ENCODE measurements at places on chromosomes 2 and 18.

DNA sequence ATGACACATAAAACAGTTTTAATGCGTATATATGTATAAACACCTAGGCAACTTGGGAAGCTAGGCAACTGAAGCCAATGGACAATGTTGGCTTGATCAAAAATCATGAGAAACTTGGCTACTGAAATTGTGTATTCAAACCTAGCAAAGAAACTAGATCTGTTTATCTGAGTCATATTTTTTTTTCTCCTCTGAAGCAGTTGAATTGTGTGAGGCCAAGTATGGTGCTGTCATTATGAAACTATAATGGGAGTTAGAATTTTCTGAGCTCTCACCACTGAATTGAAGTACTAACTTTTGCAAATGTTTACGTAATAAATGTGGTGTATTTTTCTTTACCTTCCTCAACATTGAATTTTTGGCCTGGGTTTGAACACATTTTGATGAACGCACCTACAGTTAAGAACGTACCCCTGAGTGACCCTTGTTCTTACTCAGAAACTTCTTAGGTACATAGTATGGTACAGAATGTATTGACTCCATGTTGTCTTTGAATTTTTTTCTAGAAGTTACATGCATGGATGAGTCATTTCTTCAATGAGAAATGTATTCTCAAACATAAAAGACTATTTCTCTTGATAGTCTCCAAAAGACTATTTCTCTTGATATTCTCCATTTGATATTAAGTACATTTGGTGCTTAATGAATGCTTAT, 23.8 kb downstream of the CD28 start:
- no peak for DNase-seq

DNA sequence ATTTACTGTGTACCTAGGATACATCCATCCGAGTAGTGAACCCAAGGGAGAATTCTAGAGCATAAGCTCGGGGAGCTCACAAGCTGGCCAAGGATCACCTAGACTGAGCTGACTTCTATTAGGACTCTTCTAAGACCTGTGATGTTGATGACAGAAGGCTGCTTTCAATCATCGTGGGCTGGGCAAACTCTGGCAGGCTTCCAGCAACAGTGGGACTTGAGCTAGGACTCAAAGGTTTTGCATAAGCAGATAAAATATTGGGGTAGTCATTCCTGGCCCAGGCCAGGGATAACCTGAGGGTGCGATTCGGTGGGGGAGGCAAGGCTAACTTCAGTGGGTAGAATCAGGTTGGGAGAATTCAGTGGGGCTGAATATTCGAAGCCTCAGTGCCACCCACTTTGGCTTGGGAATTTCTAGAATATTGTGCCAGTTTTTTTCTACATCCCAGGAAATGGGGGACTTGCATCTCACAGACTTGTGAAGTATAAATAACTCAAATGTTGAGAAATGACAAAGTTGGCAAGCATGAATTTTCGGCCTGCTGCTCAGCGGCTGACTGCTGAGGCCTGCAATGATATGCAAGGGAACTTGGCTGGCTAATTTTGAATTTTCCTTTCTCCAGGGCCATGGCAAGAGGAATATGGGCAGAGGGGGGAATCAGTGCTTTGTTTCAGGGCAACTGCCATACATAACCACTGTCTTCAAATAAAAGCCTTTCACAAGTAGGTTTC, 274.3 kb downstream of the PRKCE start:
- DNase-seq, result no peak

GRCh38 chr2:3377612-3378432, at the start of gene EIPR1:
Gene EIPR1, minus strand, starts transcription at chr2:3377818. Its CDS starts 129 bp downstream, at chr2:3377689.
- peak; percentile 94 for DNase-seq

GRCh38 chr18:59311631-59312030, 6.8 kb downstream of the CPLX4 start:
- DNase-seq, result no peak

DNA sequence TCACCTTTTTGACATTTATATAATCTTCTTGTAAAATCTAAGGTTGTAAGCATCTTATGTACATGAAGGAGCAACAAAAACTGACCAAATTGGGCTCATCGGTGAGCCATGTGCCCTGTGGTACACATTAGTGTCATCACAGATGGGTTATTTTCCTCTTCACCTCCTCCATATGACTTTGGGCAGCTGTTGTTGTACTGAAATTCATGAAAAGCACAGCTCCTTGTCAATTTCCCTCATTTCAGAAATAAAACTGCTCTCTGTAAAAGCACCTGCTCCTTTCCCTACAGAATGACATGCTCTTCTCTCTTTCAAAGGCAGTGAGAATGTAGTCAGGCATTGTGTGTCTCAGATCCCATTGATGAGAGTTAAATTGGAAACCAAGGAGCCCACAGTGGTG, 42.0 kb downstream of the DTNA start:
- no peak for DNase-seq

GRCh38 chr2:10083046-10083445, 2.8 kb upstream of the CYS1 start:
- DNase-seq, result no peak

DNA sequence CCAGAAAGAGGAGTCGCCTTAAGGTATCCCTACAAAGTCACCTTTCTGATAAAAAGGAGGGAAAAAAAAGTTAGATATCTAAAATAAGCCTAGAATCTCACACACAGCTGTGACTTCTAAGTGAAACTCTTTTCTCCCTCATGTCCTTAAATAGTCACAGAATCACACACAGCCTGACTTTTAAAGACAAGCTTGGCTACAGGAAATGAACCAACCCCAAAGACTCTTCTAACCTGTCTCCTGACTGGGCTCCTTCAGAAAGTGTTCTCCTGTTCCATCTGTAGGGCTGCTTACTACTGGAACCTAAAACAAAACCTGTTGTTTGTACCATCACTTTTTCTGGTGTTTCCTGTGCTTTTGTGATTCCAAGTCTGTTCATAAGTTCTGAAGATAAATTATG, 62.7 kb upstream of the NRP2 start:
- no peak for DNase-seq

GRCh38 chr2:54740333-54740732, 16.9 kb downstream of the EML6 start:
- DNase-seq, result no peak
